Urinary bladder (tissue), 4 donors: ENCODE measurements at places on chromosomes 1 and 21. TPM values are rescaled to one million over a fixed set of nuclear protein-coding genes. Genes with fewer than 3 reads are reported as not detected.

ETV3L gene
- total RNA-seq = not detected

NTMT2 gene
- total RNA-seq = 0.48 TPM

VASH2 gene
- 19.7 TPM for total RNA-seq

ACAP3 gene
- total RNA-seq = 40.2 TPM

TDRD5 gene
- 1.1 TPM for total RNA-seq

TNFRSF8 gene
- 0.26 TPM for total RNA-seq

SDE2 gene
- 30.1 TPM for total RNA-seq

ZNF672 gene
- total RNA-seq = 12.9 TPM

AUNIP gene
- total RNA-seq = 1.4 TPM
